PC-3 (cell line): ENCODE measurements at places on chromosomes 12 and 14.

- H3K4me3 ChIP-seq: no peak overlapping the region
- H3K4me1 ChIP-seq: peaks cover 17% of the 10 kb centered on the region
- peaks cover 35% of the 10 kb centered on the region; the same call in 1 of the 2 replicates for H3K36me3 ChIP-seq
- H3K27ac ChIP-seq: no peak overlapping the region
- peak; percentile 88 for DNase-seq
- no peaks in the 10 kb centered on the region for H3K27me3 ChIP-seq
These were observed 53.4 kb downstream of the ELK3 start for GRCh38 chr12:96247563-96247962.

DNA sequence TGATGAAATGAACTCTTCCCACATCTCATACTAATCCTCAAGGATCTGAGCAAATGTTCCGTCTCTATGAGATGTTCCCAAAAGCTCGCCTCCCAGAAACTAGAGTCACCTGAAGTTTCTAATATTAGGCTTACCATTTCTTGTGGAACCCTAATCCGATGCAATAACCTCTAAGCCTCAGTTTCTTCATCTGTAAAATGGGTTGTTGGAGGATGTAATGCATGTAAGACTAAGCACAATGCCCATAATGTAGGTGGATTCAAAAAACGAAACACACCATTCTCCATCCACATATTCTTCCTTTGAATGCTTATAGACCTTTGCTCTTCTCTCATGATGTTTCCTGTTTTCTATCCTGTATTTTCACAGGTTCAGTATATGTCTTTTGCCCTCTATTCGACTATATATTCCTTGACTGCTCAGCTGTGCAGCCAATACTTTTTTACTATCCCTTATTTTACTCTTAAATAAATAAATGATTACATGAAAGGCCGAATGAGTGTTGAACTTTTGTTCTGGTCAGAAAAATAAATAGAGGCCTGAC, 307.3 kb upstream of the G2E3 start:
- DNase-seq: no peak
- H3K4me1 ChIP-seq: peaks cover 4% of the 10 kb centered on the region; the same call in 1 of the 2 replicates
- H3K27ac ChIP-seq: no peak overlapping the region
- no peaks in the 10 kb centered on the region for H3K36me3 ChIP-seq

GRCh38 chr12:57234571-57235016, 5.1 kb downstream of the SHMT2 start:
- H3K4me3 ChIP-seq: no peak overlapping the region
- no peak for DNase-seq
- H3K4me1 ChIP-seq: peaks cover 20% of the 10 kb centered on the region
- no peaks in the 10 kb centered on the region for H3K27me3 ChIP-seq
- no peak overlapping the region for H3K27ac ChIP-seq
- peaks cover 34% of the 10 kb centered on the region; the same call in 1 of the 2 replicates for H3K36me3 ChIP-seq

DNA sequence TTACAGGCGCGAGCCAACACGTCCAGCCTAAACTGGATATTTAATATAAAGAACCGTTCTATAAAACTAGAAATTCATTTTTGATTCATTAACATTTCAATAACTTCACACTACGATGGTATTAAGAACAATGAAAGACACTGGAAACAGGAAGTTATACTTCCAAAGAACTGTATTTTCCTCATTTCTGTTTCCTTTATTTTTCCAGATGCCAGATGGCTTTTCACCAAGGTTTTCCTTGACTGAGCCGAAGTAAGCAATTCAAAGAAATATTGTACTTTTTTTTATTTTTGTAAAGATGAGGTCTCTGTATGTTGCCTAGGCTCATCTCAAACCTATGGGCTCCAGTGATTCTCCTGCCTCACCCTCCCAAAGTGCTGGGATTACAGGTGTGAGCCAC, 28.2 kb downstream of the EEA1 start:
- peaks cover 30% of the 10 kb centered on the region for H3K4me1 ChIP-seq
- DNase-seq: no peak
- H3K36me3 ChIP-seq: no peaks in the 10 kb centered on the region
- H3K27me3 ChIP-seq: no peaks in the 10 kb centered on the region
- H3K4me3 ChIP-seq: no peak overlapping the region
- H3K27ac ChIP-seq: no peak overlapping the region

DNA sequence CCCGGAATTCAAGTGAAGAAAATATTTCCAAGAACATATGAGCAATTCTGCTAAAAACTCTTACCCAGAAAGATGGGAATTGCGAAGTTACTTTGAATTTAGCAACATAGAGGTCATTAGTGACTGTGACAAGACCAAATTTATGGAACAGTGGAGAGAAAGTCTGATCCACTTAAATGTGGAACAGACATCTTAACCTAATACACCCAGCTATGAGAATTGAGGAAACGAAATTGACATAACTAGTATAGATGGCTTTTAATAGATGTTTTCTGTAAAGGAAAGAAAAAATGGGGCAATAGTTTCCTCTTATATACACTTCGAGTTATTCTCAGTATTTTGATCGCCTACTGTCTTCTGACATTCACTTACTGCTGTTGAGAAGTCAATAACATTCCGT, 4.6 kb downstream of the OVCH1 start:
- no peak overlapping the region for H3K4me3 ChIP-seq
- no peaks in the 10 kb centered on the region for H3K36me3 ChIP-seq
- no peak for DNase-seq
- peaks cover 50% of the 10 kb centered on the region for H3K27me3 ChIP-seq

DNA sequence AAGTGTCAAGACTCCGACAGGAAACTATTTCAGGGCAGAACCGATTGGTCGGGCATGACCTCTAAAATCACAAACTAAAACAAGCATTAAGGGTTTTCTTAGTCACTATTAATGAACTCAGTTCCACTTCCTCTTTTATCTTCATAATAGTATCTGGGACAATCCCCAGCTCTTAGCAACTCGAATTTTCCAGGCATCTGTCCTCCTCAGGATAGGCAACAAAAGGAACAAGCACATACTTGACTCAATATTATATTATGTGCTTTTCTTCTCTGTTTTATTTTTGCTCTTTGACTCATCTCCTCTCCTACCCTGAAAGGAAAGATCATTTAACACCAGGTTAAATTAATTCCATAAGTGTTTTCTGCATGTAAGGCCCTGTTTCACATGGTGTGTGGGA, 638.3 kb upstream of the TBX3 start:
- H3K27ac ChIP-seq: peak overlapping the region; percentile 49
- H3K36me3 ChIP-seq: no peaks in the 10 kb centered on the region
- peaks cover 31% of the 10 kb centered on the region for H3K4me1 ChIP-seq
- peak; percentile 60 for DNase-seq
- no peak overlapping the region for H3K4me3 ChIP-seq
- H3K27me3 ChIP-seq: no peaks in the 10 kb centered on the region

DNA sequence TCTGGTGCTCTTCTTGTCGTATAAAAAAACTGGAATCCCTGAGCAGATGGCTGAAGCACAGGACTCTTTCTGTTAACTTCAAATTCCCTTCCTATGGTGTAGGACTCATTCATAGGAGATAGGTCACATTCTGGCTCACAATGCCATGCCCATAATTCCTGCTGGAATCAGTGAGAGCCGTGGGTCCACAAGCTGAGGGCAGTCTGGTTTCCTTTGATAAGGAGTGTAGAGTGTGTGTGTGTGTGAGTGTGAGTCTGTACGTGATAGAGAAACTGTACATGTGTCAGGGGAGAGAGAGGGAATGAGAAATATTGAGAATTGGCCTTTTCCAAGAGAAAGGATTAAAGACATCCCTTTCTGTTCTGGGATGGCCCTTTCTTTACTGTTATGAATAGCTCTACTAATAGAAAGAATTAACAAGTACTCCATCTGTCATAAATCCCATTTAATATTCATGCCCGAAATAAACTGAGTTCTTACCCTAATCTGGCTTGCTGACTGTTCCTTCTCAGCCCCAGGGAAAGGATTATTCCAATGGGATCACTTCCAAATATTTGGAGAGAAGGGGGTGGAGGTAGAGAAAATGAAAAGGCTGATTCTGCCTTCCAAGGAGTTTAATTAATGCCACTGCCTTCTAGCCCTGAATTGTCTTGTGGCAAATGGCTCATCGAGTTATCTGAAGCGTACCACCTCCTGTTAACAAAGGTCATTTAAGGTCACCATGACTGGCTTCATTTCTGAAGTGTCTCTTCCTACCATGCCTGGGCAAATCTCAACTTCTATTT, 79.0 kb downstream of the TMX1 start:
- no peak overlapping the region for H3K27ac ChIP-seq
- no peaks in the 10 kb centered on the region for H3K27me3 ChIP-seq
- H3K36me3 ChIP-seq: no peaks in the 10 kb centered on the region
- no peak overlapping the region for H3K4me3 ChIP-seq

DNA sequence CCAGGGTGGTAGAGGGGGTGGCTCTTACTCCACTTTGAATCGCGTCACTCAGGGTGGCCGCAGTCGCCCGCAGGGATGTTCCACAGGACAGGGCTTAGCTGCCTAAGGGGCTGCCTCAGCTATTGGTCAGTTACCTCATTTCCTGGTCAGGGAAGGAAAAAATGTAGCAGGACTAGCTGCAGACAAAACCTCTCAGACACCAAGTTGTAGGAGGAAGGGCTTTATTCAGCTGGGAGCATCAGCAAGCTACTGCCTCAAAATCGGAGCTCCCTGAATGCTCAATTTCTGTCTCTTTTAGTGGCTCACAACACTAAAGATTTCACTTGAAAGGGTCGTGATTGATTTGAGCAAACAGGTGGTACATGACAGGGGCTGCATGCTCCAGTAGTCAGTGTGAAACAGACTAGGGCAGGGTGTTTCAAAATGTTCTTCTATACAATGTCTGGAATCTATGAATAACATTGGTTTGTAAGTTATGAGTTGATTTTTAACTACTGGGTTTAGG, 6.4 kb upstream of the CLEC6A start:
- no peaks in the 10 kb centered on the region for H3K4me1 ChIP-seq
- H3K4me3 ChIP-seq: no peak overlapping the region
- peaks cover 3% of the 10 kb centered on the region; the same call in 1 of the 2 replicates for H3K27me3 ChIP-seq
- H3K36me3 ChIP-seq: no peaks in the 10 kb centered on the region

DNA sequence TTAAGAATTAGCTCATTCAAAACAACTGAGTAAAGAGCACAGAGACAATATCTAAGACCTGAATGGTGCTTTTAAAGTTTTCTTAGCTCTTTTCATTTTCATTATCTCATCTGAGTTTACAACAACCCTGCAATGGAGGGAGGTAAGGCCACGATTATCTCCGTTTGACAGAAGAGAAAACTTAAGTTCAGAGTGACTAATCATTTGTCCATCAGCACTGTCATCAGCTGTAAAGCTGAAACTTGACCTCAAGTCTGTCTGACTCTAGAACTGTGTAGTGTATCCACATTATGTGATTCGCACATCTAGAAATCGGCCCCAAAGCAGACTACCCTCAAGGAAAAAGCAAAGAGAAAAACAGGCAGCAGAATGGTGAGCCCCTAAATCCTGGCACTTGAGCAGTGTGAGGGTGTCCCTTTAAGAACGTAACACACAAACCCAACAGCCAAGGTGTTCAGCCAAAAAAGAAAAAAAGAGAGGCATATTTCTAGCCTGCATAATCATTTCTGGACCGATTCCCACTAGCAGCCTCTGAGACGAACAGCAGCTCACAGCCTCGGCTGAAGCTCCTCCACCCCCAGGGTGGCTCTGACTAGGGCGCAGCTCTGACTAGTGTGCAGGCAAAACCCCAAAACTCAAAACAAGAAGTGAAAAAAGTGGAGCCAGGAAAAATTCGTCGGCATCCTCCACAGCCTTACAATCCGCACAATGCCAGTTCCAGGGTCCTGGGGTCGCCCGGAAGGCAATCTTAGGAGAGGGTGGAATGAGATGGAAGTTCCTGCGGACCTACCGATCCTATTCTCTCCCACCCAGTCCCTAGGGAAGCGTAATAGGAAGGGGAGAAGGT, 1.6 kb downstream of the STXBP6 start:
- no peak overlapping the region for H3K4me3 ChIP-seq
- peaks cover 45% of the 10 kb centered on the region for H3K27me3 ChIP-seq
- no peaks in the 10 kb centered on the region for H3K36me3 ChIP-seq
